Stimulated activated CD4-positive, alpha-beta T cell treated with anti-CD3 and anti-CD28 coated beads, TNF-alpha, amount 100 ng/mL, for 4 hours (primary cell): ENCODE measurements at places on chromosomes 7 and 10.

- no peak for DNase-seq
Measured at GRCh38 chr10:126734015-126734414, 63.5 kb upstream of the C10orf90 start.

DNA sequence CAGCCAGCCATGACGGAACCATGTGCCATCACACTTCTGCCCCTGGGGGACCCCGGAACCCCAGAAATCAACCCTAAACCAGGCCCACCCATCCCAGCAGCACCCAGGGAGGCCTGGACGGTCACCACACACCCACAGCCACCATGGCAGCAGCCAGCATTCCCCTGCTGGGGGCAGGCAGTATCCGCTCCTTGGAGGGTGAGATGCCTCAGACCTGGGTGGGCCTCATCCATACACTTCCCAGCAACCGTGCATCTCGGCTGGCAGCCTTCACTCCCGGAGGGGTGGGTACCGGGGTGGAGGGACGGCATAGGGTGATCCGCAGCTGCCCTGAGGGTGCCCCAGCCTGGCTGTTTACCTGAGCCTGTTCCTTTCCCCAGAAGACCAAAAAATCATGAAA lies 69.1 kb upstream of the FAM20C start:
- no peak for DNase-seq

GRCh38 chr7:25249772-25250171 lies 21.5 kb upstream of the NPVF start:
- DNase-seq, result no peak

DNA sequence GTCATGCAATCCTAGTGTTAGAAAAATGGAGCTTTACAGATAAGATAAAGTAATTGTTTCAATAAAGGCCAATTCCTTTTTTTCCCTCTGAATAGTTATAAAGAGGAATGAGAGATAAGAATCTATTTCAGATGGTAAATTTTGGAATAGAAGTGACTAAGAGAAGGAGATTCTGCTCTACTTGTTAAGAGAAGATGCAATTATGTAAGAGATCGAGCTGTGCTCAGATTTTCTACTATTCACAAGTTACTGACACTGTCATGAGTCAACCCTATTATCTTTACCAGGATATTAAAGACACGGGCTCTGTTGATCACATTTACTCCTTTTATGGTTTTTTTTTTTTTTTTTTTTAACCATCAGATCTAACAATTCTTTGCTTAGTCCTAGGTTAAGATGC lies 511.3 kb downstream of the ARL4A start:
- no peak for DNase-seq

- no peak for DNase-seq
Measured at GRCh38 chr10:131094527-131095312, 216.8 kb downstream of the TCERG1L start.

DNA sequence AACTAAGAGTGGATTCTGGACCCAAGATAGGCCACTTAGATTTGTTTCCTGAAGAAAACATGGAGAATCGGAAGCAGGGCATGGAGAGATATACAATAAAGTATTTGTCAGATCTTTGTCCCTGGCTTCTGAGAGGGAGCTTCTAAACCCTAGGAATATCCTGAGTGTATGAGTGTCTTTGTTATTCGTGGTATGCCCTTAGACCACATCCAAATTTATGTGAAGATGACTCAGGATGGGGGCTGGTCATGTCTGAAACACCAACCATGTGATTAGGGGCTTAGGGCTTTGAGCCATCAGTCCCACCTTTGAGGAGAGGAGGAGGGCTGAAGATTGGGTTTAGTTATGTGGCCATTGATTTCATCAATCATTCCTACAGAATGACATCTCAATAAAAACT lies 69.7 kb upstream of the PLPP4 start:
- no peak for DNase-seq

DNA sequence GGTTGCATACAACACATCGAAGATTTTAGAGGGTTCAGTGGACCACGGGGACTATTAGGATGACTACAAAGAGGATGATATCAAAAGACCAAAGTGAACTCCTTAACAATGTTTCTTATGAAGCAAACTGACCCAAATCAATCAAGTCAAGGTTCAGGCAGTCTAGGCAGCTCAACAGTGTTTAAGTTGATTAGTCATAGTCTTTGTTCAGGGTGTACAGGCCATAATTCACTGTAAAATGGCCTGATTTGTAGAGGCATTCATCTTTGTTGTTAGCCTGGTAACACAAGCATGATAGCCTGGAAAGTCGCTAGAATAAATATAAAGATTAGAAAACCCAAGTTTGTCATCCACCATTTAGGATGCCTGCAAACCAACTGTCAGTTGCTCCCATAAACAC lies 32.6 kb downstream of the ANTXRL start:
- no peak for DNase-seq

DNA sequence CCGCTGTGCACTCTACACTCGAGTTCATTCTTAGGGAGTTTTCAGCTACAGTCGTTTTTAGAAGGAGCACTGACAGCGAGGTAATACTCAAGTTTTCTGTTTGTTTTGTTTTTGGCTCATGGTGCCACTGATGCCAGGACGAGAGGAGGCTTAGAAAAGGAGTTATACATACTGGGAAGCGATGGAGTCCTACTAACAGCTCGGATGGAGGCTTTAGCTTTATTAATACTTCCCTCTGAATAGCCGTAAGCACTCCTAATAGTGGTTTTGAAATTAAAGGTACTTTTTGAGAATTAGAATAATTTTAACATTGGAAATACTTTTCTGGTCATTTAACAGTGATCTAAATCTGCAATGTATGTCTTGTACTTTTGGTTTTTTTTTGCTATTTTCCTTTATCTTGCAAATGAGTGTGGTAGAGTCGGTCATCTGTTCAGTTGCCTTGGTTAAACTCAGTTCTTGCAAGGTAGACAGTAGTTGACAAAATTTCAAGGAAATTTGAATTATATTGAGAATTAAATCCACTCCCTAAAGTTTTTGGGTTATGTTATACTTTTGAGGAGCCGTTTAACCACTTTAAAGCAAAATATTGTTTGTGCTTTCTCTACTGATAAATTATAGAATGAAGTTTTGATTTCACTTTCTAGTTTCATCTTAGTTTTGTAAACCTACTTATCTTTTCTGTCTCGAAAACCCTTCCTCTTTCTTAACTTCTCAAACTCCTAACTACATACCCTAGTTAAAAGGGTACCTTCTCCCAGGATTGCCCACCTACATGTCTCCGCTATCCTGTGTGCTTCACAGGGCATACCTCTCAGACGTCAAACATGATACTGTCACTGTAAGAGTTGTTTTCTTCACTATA lies 1.5 kb downstream of the HBP1 start:
- DNase-seq, result no peak

DNA sequence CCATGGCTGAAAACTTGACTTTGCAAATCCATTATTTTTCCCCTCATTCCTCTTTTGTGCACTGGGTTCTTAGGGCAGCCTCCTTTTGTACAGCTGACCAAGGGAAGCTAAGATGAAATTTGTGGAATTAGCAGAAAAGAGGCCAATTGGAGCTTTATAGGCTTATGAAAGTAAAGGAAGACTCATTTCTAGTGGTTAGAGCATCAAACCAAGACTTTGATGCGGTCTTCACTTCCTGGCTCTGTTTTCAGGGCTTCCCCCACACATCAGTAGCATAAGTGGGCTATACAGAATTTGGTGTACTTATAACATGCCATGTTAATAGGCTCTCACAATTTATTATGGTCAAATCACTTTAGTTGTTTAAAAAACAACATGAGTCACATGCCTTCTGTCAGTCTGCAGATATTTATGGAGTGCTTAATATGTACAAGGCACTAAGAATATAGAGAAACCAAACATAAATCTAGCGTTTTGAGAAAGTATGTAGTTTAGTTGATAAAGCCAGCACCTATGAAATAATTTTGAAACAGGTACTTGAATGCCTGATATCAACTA lies 5.7 kb downstream of the AUTS2 start:
- DNase-seq, result no peak

DNA sequence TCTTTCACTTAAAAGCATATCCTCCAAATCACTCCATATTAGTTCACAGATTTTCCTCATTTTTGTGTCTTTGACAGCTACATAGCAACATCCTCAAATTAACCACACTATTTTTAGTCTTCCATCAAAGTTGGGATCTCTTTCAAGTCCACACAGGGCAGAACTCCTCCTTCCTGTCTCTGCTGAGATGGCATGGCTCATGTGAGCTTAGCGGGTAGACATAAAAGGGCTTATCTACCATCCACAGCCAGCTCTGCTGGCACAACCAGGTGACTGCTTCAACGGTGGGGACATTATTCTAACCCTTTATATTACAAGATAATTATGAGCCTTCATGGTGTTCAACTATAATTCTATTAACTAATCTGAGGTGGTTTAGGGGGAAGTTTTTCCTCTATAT lies 35.5 kb downstream of the ICA1 start:
- no peak for DNase-seq

GRCh38 chr10:110296966-110297365 lies 7.8 kb downstream of the SMNDC1 start:
- DNase-seq, result no peak

- DNase-seq, result no peak
Measured at GRCh38 chr7:47320296-47320695, 261.6 kb downstream of the TNS3 start.

GRCh38 chr7:101321491-101322401 lies at the start of gene IFT22:
Gene IFT22, minus strand, starts transcription at chr7:101321812. Its CDS starts 103 bp downstream, at chr7:101321709.
- peak; percentile 71 for DNase-seq

GRCh38 chr7:86911659-86912058 lies 147.8 kb downstream of the ELAPOR2 start:
- no peak for DNase-seq

DNA sequence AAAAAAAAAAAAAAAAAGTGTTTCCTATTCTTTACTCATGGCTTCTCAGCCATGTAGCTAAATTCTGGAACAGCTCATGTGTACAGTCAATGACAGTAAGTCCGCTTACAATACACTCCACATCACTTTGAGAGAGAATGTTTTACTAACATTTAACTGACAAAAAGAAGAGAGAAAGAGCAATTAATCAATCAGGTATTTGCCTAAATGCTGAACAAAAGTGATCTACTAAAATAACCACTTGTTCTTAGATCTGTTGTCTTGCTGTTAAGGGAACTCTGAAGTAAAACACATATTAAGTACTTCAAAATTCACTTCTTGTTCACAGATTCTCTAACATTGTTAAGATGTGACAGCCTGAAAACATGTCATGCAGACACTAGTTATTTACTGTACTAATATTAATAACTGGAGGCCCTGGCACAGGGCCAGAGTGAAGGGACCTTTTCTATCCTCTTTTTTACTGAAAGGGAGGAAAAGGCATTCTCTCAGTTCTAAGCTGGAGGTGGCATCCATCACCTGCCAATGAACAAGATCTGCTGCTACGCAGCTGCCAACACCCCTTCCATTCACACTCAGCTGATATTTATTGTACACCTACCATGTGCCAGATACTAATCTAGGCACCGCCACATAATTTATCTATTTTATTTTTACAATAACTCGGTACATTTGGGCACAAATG lies 72.6 kb downstream of the AHR start:
- DNase-seq, result no peak
